CD4-positive, alpha-beta memory T cell (primary cell): ENCODE measurements at places on chromosomes 6 and 20. TPM values are rescaled to one million over a fixed set of nuclear protein-coding genes. Genes with fewer than 3 reads are reported as not detected.

Gene PTPRT
- not detected for total RNA-seq

Gene SIRPA
- 1.8 TPM for total RNA-seq

Gene RHAG
- total RNA-seq = not detected

Gene TRAPPC3L
- not detected for total RNA-seq

Gene TAF11
- total RNA-seq = 25.3 TPM

Gene SYCP2L
- not detected for total RNA-seq

Gene FNDC1
- total RNA-seq = not detected

Gene C6orf58
- total RNA-seq = not detected

Gene GSTA3
- not detected for total RNA-seq

Gene RAET1L
- total RNA-seq = not detected

Gene GRM1
- total RNA-seq = not detected

Gene SCRT2
- total RNA-seq = not detected

GRCh38 chr20:48740292-48740649 is 87.5 kb downstream of the PREX1 start:
- no peak overlapping the region for H3K4me3 ChIP-seq
- peaks cover 63% of the 10 kb centered on the region for H3K36me3 ChIP-seq
- H3K27ac ChIP-seq = peak overlapping the region; percentile 21
- H3K27me3 ChIP-seq = no peaks in the 10 kb centered on the region

DNA sequence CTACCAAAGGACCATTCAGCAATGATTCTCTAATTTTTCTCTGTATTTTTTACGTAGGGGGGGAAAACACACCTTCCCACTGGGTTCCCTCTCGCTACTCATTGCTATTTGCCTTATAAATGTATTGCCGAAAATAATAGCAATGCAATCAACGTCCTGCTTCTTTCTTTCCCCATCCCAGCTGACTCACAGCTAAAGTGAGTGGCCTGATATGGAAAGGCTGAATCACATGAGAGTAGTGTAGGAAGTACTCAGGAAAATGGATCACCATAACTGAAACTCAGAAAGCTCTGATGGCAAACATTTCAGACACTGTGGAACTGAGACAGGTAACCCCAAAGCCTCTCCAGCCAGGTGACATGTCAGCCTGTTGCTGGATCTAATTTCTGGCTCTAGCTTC is 49.3 kb upstream of the SRPK1 start:
- H3K27me3 ChIP-seq = no peaks in the 10 kb centered on the region
- H3K4me3 ChIP-seq = no peak overlapping the region
- no peak for DNase-seq
- no peaks in the 10 kb centered on the region for H3K36me3 ChIP-seq
- H3K4me1 ChIP-seq = no peaks in the 10 kb centered on the region

GRCh38 chr6:70973604-70974003 is 16.7 kb upstream of the B3GAT2 start:
- H3K27ac ChIP-seq = no peak overlapping the region
- no peak for DNase-seq
- H3K4me1 ChIP-seq = no peaks in the 10 kb centered on the region

DNA sequence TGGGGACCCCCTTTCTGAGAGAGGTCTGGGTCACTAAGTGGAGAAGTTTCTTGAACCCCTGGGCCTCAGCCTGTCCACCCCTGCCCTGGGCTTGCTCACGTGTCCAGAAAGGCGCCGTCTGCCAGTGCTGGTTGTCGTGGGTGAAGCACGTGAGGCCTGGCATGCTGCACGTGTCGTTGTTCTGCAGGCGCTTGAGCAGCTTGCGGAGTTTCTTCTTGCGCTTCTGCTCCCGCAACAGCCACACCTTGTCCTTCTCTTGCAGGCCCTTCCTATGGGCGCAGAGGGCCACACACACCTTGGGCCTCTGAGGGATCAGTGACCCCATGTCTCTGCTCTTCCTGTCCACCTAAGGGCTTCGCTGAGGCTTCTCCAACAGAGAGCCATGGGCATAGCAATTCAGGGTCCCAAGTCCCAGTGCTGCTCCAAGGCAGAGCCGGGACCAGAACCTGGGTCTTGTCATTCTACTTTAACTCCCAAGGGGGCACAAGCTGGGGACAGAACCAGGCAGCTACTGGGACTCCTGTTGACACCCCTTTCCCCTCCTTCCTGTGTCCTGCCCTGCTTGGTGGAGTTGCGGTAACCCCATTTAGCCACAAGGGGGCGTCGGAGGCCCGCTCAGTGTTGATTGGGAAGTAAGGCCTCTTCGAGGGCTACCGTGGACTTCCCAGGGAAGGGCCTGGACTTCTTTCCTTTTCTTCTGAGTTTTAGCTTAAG is 121.8 kb downstream of the SULF2 start:
- peak; percentile 74 for DNase-seq
- peaks cover 4% of the 10 kb centered on the region for H3K4me1 ChIP-seq
- no peak overlapping the region for H3K4me3 ChIP-seq
- H3K36me3 ChIP-seq = peaks cover 4% of the 10 kb centered on the region

- DNase-seq = no peak
- H3K4me3 ChIP-seq = no peak overlapping the region
- no peaks in the 10 kb centered on the region for H3K27me3 ChIP-seq
- no peak overlapping the region for H3K27ac ChIP-seq
Observed at GRCh38 chr20:51310216-51310615, 232.3 kb downstream of the NFATC2 start.

GRCh38 chr20:58788896-58789544 is 61.7 kb downstream of the GNAS-AS1 start:
- no peaks in the 10 kb centered on the region for H3K36me3 ChIP-seq
- no peaks in the 10 kb centered on the region for H3K4me1 ChIP-seq
- H3K27ac ChIP-seq = no peak overlapping the region
- no peaks in the 10 kb centered on the region for H3K27me3 ChIP-seq
- no peak overlapping the region for H3K4me3 ChIP-seq

DNA sequence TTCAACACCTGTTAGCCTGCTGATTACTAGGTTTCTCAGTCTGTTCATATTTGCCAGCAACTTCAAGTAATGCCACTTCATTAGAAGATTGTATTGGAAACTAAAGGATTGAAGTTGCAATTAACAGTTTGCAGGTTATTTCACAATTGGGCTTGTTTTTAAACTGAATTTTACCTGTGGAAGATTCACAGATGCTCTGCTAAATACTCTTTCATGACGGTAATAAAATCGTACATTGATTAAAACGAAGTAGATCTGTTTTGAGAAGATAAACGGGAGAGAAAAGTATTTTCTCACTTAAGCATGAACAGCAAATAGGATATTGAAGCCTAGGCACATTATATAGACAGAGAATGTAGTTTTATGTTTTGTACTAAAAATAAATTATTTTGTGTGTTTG is 1.6 kb downstream of the RNF182 start:
- H3K4me3 ChIP-seq = no peak overlapping the region
- H3K27ac ChIP-seq = no peak overlapping the region
- no peaks in the 10 kb centered on the region for H3K36me3 ChIP-seq
- peaks cover 15% of the 10 kb centered on the region for H3K4me1 ChIP-seq

- H3K36me3 ChIP-seq = peaks cover 39% of the 10 kb centered on the region
- no peak overlapping the region for H3K4me3 ChIP-seq
- peaks cover 22% of the 10 kb centered on the region for H3K4me1 ChIP-seq
- DNase-seq = no peak
- H3K27ac ChIP-seq = no peak overlapping the region
Observed at GRCh38 chr20:45851501-45851900, 5.7 kb downstream of the ACOT8 start.

GRCh38 chr6:53623497-53623896 is 42.1 kb downstream of the KLHL31 start:
- H3K4me1 ChIP-seq = no peaks in the 10 kb centered on the region
- H3K4me3 ChIP-seq = no peak overlapping the region
- H3K27ac ChIP-seq = no peak overlapping the region
- no peaks in the 10 kb centered on the region for H3K27me3 ChIP-seq

DNA sequence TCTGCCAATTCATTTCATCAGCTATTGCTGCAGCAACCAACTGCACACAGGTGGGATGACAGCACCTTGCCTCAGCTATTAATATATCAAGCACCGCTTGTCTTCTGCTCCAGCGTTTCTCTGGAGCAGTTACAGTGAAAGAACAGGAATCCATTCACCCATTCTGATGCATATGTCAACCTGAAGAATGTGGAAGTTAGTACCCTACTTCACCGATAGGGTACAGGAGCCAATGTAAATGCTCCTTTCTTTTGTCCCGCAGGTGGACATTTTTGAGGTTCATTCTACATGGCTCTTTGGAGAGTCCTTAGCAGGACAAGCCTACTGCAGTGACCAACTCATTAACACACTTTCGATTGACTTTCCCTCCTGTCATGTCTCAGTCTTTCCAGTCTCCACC is 139.9 kb upstream of the PRND start:
- H3K27me3 ChIP-seq = peaks cover 4% of the 10 kb centered on the region
- no peaks in the 10 kb centered on the region for H3K4me1 ChIP-seq
- H3K36me3 ChIP-seq = no peaks in the 10 kb centered on the region
- H3K27ac ChIP-seq = no peak overlapping the region
- no peak overlapping the region for H3K4me3 ChIP-seq

DNA sequence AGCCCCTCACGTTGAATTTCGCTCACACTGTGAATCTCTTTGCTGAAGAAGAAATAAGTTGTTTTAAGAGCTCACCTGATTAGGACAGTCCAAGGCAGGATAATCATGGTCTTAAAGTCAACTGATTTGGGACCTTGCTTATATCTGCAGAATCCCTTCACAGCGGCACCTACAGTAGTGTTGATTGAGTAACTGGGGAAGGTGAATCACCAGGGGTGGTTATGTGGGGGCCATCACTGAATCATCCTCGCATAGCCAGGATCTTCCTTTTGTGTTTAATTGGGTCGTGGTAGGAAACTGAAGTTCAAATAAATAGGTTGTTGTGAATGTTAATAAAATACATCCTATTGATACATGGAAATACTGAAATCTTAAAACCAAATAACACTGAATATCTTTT is 20.2 kb upstream of the MICA start:
- no peaks in the 10 kb centered on the region for H3K36me3 ChIP-seq
- H3K27ac ChIP-seq = no peak overlapping the region
- no peak for DNase-seq
- H3K4me3 ChIP-seq = no peak overlapping the region

- no peak for DNase-seq
- no peaks in the 10 kb centered on the region for H3K36me3 ChIP-seq
- H3K4me3 ChIP-seq = no peak overlapping the region
- no peak overlapping the region for H3K27ac ChIP-seq
- H3K4me1 ChIP-seq = peaks cover 15% of the 10 kb centered on the region
Observed at GRCh38 chr20:4169360-4170190, 154.2 kb upstream of the RNF24 start.

DNA sequence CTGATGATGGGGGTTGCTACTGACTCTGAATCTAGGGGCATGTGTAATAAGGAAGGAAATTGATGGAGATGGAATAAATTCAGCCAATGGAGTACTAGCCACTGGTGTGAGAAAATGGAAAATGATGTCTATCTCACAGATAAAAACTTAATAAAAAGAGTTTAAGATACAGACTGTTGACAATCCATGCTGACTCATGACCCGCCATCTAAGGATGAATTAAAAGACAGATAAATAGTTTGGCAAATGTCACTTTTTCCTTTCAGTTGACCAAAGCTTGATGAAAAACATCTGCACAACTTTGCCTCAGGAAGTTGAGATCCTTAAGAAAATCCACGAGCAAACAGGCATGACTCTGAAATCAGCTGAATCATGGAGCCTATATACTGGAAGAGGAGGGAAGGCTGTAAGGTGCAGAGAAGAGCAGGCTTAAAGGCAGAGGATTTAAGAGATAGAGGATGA is 82.6 kb upstream of the BMP5 start:
- no peaks in the 10 kb centered on the region for H3K27me3 ChIP-seq
- H3K4me1 ChIP-seq = no peaks in the 10 kb centered on the region
- no peak overlapping the region for H3K27ac ChIP-seq
- no peak overlapping the region for H3K4me3 ChIP-seq

GRCh38 chr20:32763202-32764004 is 1.2 kb downstream of the DNMT3B start:
- no peak overlapping the region for H3K27ac ChIP-seq
- H3K36me3 ChIP-seq = no peaks in the 10 kb centered on the region
- no peaks in the 10 kb centered on the region for H3K27me3 ChIP-seq
- DNase-seq = no peak

- no peak for DNase-seq
- H3K27ac ChIP-seq = no peak overlapping the region
- no peaks in the 10 kb centered on the region for H3K4me1 ChIP-seq
Observed at GRCh38 chr20:22160101-22160652, 424.2 kb downstream of the FOXA2 start.

DNA sequence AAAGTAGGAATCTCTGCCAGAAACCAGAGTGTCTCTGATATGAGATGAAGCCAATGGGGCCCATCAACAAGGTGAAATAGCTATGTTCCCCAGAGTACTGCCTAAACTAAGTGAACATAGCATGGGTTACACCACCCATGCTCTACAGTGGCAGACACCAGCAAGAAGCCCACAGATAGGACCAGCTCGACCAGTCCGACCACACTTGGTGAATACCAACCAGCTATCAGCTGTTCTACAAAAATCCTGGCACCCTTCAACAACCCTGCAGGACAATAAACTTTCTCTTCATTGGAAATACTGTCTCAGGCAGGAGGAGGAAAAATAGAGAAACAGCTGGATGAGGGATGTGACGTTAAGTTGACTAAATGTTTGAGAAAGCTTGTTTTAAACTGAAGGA is 311.4 kb downstream of the EPM2A start:
- no peak for DNase-seq
- no peaks in the 10 kb centered on the region for H3K4me1 ChIP-seq
- H3K27me3 ChIP-seq = no peaks in the 10 kb centered on the region
- H3K36me3 ChIP-seq = no peaks in the 10 kb centered on the region
- H3K4me3 ChIP-seq = no peak overlapping the region
